ENCODE measurements at places on chromosomes 11 and 22. TPM values are rescaled to one million over a fixed set of nuclear protein-coding genes. Genes with fewer than 3 reads are reported as not detected.

DNA sequence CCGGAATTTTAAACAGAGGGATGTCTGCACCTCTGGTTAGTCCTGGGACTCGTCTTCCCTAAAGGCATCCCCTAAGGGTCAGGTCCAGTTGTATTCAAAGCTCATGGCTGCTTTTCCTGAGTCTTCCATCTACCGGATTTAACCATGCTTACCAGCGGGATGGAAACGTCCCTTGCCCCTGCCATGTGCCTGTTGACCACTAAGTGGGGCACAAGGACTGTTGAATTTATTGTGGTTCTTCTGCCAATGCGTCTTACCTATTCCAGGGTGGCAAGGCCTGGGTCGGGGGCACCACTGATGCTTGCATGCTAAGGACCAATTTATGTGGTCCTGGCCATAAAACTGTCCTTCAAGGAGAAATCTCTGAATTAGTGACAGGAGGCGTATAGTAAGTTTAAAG is 25.6 kb downstream of the ANKRD42 start:
- DNase-seq = no peak

- no peak for DNase-seq
Observed at GRCh38 chr11:44943118-44943517, 7.6 kb downstream of the TP53I11 start.

DNA sequence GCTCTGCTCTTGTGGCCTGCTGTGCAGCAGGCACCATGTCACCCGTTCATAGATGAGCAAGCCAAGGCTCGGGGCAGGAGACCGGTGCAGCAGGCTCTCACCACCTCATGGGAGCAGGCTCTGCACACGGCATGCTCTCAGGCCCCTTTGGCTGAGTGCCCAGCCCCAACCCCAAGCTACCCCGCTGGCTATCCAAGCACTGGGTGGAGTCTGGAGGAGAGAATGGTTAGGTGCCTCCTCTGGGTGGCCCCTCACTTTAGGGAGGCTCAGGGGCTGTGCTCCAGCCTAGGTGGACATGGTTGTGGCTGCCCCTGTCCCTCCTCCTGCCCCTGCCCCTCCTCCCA is 199.9 kb downstream of the IGLL1 start:
- no peak for DNase-seq

DNA sequence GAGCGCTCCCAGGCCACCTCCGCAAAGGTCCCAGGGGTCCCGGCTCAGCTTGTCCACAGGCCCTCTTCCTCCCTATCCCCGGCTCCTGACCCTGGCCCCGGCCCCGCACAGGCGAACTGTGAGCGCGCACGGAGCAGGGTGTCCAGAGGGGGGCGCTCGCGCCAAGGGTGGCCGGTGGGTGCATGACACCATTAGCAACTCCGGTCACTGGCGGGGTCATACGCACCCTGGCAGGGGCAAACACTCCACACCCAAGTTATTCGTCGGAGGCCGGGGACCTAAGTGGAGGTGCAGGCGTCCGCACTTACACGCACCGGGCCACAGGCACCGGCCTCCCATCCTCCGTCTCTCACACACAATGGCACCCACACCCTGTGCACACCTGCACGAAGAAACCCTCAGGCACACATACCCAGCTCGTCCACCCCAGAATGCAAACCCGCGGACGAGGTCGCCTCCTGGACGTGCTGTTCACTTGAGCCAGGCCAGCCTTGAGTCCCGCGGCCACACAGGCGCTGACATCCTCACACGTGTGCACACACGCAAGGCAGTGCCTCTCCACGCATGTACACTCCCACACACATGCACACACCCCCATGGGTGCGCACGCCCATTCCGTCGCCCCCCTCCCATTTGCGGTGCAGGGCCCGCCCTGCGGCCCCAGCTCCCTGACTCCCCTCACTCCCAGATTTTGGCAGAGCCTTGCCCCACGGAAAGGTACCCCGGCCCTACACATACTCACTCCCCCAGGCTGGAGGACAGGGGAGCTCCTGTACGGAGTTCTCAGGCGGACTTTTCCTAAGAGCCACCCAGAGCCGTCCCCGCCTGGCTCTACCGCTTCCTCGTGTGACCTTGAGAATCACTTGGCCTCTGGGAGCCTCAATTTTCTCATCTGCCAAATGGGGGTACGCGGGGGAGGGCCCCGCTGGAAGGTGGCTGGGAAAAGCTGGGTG is at the start of gene RASGRP2:
RASGRP2 (minus strand) TSS at position 552 of the 953 bp plus-strand sequence. CDS start 1,276 bp downstream, outside the sequence.
- no peak for DNase-seq

DNA sequence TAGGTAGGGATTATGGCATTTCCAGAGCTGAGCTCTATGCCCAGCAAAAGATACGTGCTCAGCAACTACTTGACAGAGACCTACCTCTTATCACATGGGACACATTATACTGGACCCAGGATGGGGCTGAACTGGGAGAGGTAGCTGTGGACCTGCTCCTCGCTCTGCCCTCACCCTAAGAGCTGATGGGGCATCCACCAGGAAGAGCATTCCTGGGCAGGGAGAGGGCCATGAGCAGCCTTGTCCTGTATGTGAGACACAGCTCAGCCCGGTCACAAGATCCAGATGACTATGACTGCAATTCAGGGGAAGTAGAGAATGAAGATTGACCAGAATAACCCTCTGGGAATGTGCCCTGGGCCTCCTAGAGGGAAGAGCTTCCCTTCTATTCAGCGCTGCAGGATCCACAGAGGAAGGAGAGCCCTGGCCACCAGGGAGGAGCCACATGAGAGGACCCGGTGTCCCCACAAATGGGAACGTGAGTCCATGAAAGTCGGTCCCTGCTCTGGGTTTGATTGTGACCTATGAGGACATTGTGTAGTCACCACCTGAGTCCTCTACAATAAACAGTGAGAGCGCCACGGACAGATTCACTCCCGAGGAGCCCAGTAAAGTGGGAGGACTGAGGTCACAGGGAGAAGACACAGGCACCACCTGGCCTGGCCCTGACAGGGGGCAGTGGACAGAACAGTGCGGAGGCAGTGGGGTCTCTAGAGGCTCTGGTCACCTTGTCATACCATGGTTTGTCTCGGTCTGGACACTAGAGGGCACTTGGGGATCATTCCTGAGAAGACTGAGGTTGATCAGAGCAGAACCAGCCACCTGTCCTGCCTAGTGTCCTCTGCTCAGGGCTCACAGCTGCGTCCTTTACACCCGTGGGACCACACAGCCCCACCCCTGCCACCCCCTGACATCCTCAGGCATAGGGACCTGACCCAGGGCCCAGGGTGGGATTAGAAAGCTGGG is 99.5 kb downstream of the ZNF280B start:
- DNase-seq = peak; percentile 11

- DNase-seq = no peak
Observed at GRCh38 chr11:117663414-117663813, 133.6 kb downstream of the DSCAML1 start.

The DMC1 gene
- 1.1 TPM for total RNA-seq

The GLB1L3 gene
- total RNA-seq = 1.7 TPM

The OTOG gene
- total RNA-seq = not detected

The MACROD1 gene
- total RNA-seq = 17.9 TPM

The SCN4B gene
- total RNA-seq = 1.2 TPM
